ENCODE measurements at places on chromosomes 4 and X.

DNA sequence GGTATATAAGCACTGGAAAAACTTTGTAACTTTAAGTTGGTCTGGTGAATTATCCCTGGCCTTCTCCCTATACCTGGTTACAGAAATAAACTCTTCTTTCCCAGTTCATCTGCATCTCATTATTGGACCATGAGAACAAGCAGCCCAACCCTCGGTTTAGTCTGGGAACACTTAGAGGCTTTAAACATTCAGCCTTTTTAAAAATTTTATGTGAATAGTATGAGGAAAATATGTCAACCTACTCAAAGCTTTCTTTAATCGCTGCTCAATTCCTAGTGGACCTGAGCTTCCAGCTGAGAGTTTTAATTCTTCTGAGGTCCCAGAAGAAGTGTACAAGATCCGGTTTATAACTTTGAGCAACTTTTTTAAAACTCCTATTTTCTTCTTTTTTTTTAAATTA, 358.6 kb upstream of the NOCT start:
- no peak for DNase-seq

DNA sequence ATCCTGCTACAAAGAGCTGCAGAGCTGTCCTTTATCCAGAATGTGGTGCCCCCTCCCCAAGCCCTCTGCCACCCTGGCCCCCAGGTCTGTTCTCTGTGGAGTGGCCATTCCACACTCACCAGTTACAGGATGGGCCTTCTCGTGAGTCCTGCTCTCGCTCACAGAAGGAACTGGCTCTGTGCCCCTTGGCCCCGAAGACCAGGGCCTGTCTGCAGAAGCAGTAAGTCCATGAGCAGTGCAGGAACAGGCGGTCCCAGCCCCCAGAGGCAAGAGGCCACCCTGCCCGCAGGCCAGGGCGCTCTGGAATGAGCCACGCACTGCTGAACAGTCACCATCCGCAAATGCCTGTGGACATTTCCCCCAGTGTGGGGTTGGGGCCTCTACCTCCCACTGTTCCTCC, 92.2 kb downstream of the DCTD start:
- no peak for DNase-seq

DNA sequence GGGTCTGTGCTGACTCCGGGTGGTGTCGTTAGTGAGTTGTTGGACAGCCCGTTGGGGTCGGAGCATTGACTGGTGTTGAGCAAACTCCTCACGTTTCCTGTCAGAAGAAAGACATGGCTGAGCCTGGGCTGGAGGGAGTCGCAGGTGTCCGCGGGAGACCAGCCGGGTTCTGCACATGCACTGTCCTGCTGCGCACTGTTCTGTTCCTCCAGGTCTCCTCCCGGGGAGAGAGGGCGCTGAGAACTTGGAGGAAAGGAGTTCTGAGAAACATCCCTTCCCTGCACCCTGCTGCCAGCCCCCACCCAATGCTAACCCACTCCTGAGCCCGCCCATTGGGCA, 1.1 kb downstream of the ZNF141 start:
- no peak for DNase-seq

DNA sequence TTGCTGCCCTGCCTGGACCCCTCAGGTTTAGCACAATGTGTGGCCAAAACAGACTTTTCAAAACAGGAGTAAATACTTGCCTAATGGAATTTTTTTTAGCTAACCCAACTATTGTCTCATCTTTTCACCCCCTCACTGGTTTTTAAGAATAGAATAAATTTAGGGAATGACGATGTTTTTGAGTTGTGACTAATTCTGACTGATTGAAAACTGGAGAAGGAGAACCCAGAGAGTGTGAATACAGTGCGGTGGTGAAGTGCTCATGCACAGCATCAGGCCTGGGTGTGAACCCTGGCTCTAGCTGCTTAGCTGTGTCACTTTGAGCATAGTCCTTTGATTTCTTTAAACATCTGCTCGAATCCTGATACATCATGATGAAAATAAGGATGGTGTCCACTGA, 10.5 kb downstream of the ANTXR2 start:
- no peak for DNase-seq

- no peak for DNase-seq
Observed at GRCh38 chr4:115515772-115516171, 402.4 kb upstream of the NDST4 start.

DNA sequence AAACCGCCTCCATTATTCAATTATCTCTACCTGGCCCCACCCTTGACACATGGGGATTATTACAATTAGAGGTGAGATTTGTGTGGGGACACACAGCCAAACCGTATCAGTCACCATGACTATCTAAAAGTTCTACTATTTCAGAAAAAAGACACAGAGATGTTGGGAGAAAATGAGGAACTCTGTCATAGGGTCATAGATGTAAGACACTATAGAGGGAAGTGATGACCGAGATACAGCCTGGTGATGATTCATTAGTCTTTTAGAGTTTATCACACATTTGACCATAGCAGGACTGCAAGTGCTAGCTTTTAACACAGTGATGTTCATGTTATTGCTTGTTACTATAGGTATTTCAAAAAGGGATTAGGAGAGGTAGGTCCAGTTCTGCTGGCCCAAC, 357.0 kb upstream of the AADAT start:
- DNase-seq, result no peak

- DNase-seq, result no peak
Observed at GRCh38 chr4:86403575-86403974, 43.7 kb upstream of the MAPK10 start.

GRCh38 chr4:125303058-125303457, 11.7 kb upstream of the FAT4 start:
- DNase-seq, result no peak
